Tibial artery (tissue), 4 donors: ENCODE measurements at places on chromosomes 1 and 21.
A peak's percentile ranks its signal among the peaks of the same experiment; 100 is the strongest.

DNA sequence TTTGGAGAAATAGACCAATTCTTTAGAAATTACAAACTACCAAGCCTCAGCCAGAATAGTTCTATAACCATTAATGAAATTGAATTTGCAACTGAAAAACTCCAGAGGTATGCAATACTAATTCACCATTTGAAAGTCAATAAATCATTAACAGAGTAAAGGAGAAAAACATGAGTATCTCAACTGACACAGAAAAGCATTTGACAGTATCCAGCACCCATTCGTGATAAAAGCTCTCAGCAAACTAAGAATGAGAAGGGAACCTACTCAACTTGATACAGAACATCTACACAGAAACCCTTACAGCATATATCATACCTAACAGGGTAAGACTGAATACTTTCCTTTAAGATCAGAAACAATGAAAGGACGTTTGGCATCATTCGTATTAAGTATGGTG lies 54.3 kb downstream of the ST6GALNAC5 start:
- no peaks in the 10 kb centered on the region for H3K4me1 ChIP-seq
- H3K4me3 ChIP-seq = no peak overlapping the region
- H3K36me3 ChIP-seq = no peaks in the 10 kb centered on the region
- no peak for DNase-seq

DNA sequence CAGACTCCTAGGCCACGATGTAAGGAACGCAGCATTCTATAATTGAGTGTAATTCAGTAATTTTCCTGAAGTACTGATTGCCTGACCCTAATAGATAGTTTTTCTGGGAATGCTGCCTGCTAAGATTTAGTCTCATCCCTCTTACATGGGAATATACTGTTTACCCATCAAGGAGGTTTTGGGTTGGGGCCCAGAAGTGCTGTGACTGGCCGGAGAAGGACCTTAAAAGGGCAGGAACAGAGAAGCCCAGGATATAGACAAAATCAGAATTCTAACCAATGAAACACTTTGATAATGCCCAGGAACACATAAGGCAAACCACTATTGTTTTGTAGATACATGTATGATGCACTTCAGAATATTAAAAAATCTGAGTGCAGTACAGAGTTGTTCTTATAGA lies 111.6 kb downstream of the RGS2 start:
- DNase-seq = no peak
- no peak overlapping the region for H3K27ac ChIP-seq
- no peaks in the 10 kb centered on the region for H3K36me3 ChIP-seq
- H3K27me3 ChIP-seq = no peaks in the 10 kb centered on the region
- H3K4me3 ChIP-seq = no peak overlapping the region

GRCh38 chr1:62706985-62707743 lies 19.0 kb upstream of the DOCK7 start:
- DNase-seq = no peak
- no peaks in the 10 kb centered on the region for H3K27me3 ChIP-seq
- H3K36me3 ChIP-seq = no peaks in the 10 kb centered on the region
- H3K27ac ChIP-seq = no peak overlapping the region
- H3K4me3 ChIP-seq = no peak overlapping the region

- H3K4me3 ChIP-seq = no peak overlapping the region
- peaks cover 4% of the 10 kb centered on the region for H3K4me1 ChIP-seq
- H3K27me3 ChIP-seq = no peaks in the 10 kb centered on the region
- DNase-seq = no peak
- H3K36me3 ChIP-seq = peaks cover 20% of the 10 kb centered on the region
- no peak overlapping the region for H3K27ac ChIP-seq
Measured at GRCh38 chr1:226903819-226904716, 33.7 kb downstream of the PSEN2 start.

DNA sequence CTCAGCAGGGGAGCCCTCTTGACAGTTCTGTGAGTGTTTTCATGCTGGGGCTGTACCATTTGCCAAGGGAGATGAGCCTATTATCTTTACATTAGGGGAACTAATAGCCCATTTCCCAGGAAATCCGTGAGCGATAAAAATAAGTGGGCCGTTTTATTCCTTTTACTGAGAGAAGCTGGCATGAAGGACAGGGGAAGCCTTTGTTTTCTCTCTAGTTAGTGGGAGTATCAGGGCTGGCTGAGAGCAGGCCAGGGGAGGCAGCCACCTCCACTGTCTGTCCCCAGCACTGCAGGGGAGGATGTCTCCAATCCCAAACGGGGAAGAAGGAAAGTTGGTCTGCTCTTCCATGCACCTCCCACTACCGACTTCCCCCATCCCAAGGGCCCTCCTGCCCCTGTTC lies 2.5 kb downstream of the UBL4B start:
- no peaks in the 10 kb centered on the region for H3K4me1 ChIP-seq
- no peak for DNase-seq
- no peak overlapping the region for H3K4me3 ChIP-seq
- H3K36me3 ChIP-seq = no peaks in the 10 kb centered on the region
- H3K27ac ChIP-seq = no peak overlapping the region

DNA sequence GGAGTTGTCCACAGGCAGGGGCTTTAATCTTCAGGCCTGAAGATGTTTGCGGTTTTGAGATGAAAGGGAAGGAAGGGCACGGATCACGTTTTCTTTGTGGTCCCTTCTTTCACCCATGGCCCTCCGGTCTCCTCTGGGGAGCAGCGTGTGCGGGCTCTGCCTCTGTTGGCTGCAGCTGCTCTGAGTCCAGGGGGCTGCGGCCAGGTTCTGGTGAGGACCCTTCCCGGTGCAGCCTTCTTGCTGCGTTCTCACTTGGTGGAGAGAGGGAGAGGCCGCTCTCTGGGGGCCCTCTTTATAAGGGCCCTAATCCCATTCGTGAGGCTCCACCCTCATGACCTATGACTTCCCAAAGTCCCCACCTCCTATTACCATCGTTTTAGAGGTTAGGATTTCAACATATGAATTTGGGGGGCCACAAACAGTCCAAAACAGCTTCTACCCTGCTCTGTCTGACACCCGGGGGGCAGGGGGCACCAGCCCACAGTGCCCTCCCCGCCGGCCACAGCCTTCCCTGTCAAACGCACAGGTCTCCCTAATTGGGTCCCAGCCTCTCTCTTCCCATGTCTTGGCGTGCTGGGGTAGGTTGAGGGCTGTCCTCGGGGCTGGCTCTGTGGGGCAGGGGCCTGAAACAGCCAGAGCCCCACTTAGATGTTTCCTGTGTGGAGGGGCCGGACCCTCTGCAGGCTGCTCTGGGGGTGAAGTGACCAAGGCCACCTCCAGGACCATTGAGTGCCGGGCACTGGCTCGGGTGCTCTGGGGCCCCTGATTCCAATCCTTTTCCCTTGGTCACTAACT lies 100.1 kb upstream of the C1orf174 start:
- DNase-seq = no peak
- H3K4me1 ChIP-seq = no peaks in the 10 kb centered on the region
- H3K27ac ChIP-seq = no peak overlapping the region

DNA sequence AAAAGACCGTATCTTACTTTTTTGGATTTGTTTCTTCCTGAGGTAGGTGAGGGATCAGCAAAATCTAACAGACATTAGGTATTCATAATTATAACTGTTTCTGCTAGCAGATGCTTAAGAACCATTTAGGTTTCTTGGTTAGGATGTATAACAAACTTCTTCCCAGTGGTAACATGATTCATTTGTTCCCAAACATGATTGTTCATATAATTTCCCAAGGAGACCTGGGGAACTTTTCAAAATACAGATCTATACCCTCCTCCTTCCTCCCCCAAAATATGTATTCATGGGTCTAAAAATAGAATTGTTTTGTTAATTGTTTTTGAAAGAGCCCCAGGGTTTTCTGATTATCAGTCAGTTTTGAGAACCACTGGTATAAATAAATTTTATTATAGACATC lies 228.2 kb downstream of the COP1 start:
- H3K27ac ChIP-seq = no peak overlapping the region
- no peak overlapping the region for H3K4me3 ChIP-seq
- H3K4me1 ChIP-seq = peaks cover 43% of the 10 kb centered on the region
- DNase-seq = no peak

GRCh38 chr1:203289982-203290260 lies 15.4 kb upstream of the BTG2 start:
- peaks cover 39% of the 10 kb centered on the region for H3K4me1 ChIP-seq
- H3K27me3 ChIP-seq = no peaks in the 10 kb centered on the region
- peak overlapping the region; percentile 37 for H3K4me3 ChIP-seq
- DNase-seq = no peak
- H3K27ac ChIP-seq = peak overlapping the region; percentile 85

GRCh38 chr1:209703834-209704504 lies 677 bp upstream of the HSD11B1 start:
- no peak overlapping the region for H3K27ac ChIP-seq
- no peaks in the 10 kb centered on the region for H3K27me3 ChIP-seq
- no peak overlapping the region for H3K4me3 ChIP-seq
- no peaks in the 10 kb centered on the region for H3K4me1 ChIP-seq

- peak; percentile 72 for DNase-seq
- H3K27me3 ChIP-seq = peaks cover 80% of the 10 kb centered on the region
- H3K4me1 ChIP-seq = peaks cover 12% of the 10 kb centered on the region
- H3K36me3 ChIP-seq = no peaks in the 10 kb centered on the region
Measured at GRCh38 chr1:21586846-21587601, 77.8 kb downstream of the ALPL start.

- no peak overlapping the region for H3K4me3 ChIP-seq
- peak overlapping the region; percentile 75 for H3K27ac ChIP-seq
- H3K36me3 ChIP-seq = no peaks in the 10 kb centered on the region
- DNase-seq = peak; percentile 71
Measured at GRCh38 chr1:167136191-167136614, 42.3 kb downstream of the STYXL2 start.

DNA sequence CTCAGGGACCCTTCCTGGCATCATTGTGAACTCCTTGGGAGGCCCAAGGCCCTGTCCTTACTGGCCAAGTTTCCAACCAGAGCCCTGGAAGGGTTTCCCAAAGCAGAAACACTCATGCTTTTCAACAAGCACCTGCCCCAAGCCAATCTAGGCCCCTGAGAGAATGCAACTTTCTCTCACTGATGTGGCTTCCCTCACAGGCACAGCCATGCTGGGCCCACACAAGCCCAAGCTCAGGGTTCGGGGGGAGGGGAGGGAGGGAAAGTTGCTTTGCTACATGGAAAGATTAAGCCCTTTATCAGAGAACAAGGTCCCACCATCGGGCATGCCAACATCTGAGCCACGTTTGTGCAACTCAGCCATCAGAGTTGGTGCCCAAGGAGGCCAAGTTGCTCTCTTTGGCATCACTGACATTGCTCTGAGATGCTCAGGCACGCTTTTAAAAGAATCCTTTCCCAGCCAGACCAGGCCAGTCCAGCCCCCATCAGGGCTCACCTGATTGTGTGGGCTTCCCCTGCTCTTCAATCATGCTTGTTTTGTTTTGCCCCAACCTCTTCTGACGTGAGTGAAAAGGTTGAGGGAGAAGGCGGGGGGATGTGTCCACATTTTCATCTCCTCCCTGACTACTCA lies 43.5 kb downstream of the RIMS3 start:
- no peak for DNase-seq
- no peak overlapping the region for H3K27ac ChIP-seq
- no peaks in the 10 kb centered on the region for H3K27me3 ChIP-seq
- peaks cover 43% of the 10 kb centered on the region for H3K36me3 ChIP-seq
- no peaks in the 10 kb centered on the region for H3K4me1 ChIP-seq

DNA sequence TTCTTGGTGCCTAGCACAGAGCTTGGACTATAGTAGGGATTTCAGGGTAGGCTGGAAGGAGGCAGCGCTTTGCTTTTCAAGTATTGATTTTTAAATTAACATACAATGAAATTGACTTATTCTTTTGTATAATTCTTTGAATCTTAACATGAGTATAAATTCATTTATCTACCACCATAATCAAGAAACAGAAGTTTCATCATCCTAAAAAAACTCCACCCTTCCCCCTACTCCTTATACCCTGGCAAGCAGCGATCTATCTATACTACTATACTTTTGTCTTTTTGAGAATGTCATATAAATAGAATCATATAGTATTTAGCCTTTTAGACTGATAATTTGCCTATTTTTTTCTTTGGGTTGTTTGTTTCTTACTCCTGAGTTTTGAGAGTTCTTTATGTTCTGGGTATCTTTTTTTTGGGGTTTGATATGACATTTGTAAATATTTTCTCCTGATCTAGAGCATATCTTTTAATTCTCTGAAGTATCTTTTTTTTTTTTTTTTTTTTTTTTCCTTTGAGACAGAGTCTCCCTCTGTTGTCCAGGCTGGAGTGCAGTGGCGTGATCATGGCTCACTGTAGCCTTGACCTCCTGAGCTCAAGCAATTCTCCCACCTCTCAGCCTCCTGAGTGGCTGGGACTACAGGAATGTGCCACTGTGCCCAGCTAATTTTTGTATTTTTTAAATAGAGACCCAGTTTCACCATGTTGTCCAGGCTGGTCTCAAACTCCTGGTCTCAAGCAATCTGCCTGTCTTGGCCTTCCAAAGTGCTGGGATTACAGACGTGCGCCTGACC lies 6.4 kb downstream of the RPS6KC1 start:
- no peak overlapping the region for H3K4me3 ChIP-seq
- no peaks in the 10 kb centered on the region for H3K4me1 ChIP-seq
- H3K36me3 ChIP-seq = no peaks in the 10 kb centered on the region

DNA sequence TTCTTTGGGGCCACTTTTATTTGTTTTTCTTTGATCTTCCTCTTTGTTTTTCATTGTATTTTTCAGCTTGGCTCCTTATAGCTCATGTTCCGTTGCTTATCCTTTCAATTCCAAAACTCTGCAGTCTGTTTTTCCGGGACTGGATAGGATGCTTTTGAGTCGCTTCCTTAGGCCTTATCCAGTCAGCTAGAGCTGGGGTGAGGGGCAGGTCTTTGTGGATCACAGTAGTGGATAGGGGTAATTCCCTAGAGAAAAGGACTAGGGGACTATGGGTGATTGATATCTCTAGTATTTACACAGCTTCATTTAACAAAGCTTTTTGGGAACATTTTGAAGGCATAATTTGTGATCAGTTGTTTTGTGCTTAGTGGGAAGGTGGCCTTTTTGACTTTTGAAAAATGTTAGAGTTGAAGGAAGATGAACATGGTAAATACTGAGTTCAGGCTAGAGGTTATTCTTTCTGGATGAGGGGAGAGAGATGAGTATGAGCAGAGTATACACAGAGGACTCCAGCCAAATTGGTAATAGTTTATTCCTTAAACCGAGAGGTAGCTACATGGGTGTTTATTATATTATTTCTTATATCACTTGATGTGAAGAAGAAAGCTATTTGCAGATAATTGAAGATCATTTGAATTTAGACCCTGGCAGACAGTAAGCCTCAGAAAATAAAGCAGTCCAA lies 22.5 kb downstream of the CEP350 start:
- H3K36me3 ChIP-seq = no peaks in the 10 kb centered on the region
- no peak overlapping the region for H3K27ac ChIP-seq
- H3K4me1 ChIP-seq = peaks cover 43% of the 10 kb centered on the region
